Naive B cell (primary cell): ENCODE measurements at places on chromosomes 11 and 22.

DNA sequence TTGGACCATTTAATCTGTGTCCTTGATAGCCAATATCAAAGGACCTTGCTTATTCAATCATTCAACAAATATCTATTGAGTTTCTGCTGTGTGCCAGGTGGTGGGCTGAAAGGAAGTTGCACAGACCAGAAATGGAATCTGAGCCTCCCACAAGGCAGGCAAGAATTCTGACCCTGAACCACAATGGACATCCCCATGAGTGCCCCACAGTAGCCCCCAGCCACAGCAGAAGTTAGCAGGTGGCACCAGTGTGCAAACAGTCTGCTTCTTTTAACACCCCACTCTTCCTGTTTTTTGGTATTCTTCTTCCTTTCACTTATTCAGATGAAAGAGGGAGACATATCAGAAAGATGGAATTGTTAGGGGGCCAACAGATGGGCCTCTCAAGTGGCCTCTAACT, 12.2 kb upstream of the SERPING1 start:
- no peaks in the 10 kb centered on the region for H3K4me1 ChIP-seq
- no peak for DNase-seq

DNA sequence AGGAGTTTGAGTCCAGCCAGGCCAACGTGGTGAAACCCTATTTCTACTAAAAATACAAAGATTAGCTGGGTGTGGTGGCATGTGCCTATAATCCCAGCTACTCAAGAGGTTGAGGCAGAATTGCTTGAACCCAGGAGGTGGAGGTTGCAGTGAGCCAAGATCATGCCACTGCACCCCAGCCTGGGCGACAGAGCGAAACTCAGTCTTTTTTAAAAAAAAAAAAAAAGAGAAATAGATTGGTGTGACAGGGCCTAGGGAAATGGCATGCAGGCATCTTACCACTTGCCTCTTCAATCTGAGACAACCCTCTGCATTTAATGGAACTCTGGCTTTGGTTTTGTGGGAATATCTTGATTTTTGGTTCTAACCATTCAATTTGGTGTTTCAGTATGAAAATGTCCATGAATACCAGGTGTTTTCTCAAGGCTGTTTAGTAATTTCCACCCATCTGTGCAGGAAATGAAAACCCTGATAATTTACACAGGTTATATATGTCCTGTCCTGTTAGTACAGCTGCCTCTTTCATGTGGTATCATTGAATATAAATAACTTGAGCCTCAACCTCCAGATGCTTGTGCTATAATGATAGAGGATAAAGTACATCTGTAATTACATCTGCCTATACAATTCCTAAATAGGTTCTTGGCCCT, 8.4 kb downstream of the XBP1 start:
- no peak for DNase-seq
- peak overlapping the region; percentile 15 for H3K4me3 ChIP-seq
- peaks cover 5% of the 10 kb centered on the region for H3K36me3 ChIP-seq
- H3K4me1 ChIP-seq: peaks cover 37% of the 10 kb centered on the region
- no peak overlapping the region for H3K27ac ChIP-seq

GRCh38 chr22:28759861-28760560, 12.5 kb upstream of the CCDC117 start:
- no peaks in the 10 kb centered on the region for H3K27me3 ChIP-seq
- no peak for DNase-seq
- peak overlapping the region; percentile 35 for H3K27ac ChIP-seq
- H3K36me3 ChIP-seq: peaks cover 11% of the 10 kb centered on the region
- H3K4me1 ChIP-seq: peaks cover 17% of the 10 kb centered on the region
- no peak overlapping the region for H3K4me3 ChIP-seq

- no peak overlapping the region for H3K27ac ChIP-seq
- no peak overlapping the region for H3K4me3 ChIP-seq
- DNase-seq: no peak
- peaks cover 49% of the 10 kb centered on the region for H3K4me1 ChIP-seq
Observed at GRCh38 chr22:19094393-19094997, 27.7 kb downstream of the DGCR2 start.

- H3K4me1 ChIP-seq: no peaks in the 10 kb centered on the region
- H3K27me3 ChIP-seq: no peaks in the 10 kb centered on the region
- H3K4me3 ChIP-seq: no peak overlapping the region
- no peaks in the 10 kb centered on the region for H3K36me3 ChIP-seq
- H3K27ac ChIP-seq: no peak overlapping the region
Observed at GRCh38 chr11:132008872-132009271, 638.5 kb downstream of the NTM start.
